ENCODE measurements at places on chromosomes 11 and 22. TPM values are rescaled to one million over a fixed set of nuclear protein-coding genes. Genes with fewer than 3 reads are reported as not detected.

The VSIG2 gene
- total RNA-seq, result not detected

The KCNQ1OT1 gene
- total RNA-seq, result 1.3 TPM

The SGSM1 gene
- total RNA-seq, result 0.07 TPM

The FAM227A gene
- 10.8 TPM for total RNA-seq

The APOC3 gene
- total RNA-seq, result not detected

The TMEM132A gene
- total RNA-seq, result 105 TPM

The DGAT2 gene
- 3.9 TPM for total RNA-seq

DNA sequence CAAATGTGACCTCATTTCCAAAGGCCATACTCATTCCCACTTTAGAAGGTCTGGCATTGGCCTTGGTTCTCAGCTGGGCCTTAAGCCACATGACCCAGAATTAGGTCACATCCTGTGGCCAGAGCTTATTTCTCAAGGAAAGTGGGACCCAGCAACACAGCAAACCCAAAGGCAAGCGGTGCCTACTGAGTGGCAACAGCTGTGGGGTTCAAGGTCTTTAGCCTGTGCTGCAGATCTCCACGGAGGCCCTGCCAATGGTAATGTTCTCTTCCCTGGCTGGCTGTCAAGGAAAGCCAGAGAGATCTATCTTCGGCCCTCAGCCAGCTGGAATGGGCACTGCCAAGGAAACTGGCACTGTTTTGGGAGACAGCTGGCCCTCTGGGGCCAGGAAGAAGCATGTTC is 41.5 kb upstream of the TP53I11 start:
- H3K4me1 ChIP-seq, result no peaks in the 10 kb centered on the region
- no peak overlapping the region for H3K27ac ChIP-seq
- H3K4me3 ChIP-seq, result no peak overlapping the region
- no peaks in the 10 kb centered on the region for H3K36me3 ChIP-seq
- peaks cover 49% of the 10 kb centered on the region for H3K27me3 ChIP-seq
- no peak for DNase-seq

GRCh38 chr11:34650528-34650927 is 29.6 kb downstream of the EHF start:
- H3K4me3 ChIP-seq, result peak overlapping the region; percentile 17
- H3K4me1 ChIP-seq, result peaks cover 94% of the 10 kb centered on the region
- H3K36me3 ChIP-seq, result peaks cover 99% of the 10 kb centered on the region
- no peak for DNase-seq
- no peaks in the 10 kb centered on the region for H3K27me3 ChIP-seq
- peak overlapping the region; percentile 80 for H3K27ac ChIP-seq

DNA sequence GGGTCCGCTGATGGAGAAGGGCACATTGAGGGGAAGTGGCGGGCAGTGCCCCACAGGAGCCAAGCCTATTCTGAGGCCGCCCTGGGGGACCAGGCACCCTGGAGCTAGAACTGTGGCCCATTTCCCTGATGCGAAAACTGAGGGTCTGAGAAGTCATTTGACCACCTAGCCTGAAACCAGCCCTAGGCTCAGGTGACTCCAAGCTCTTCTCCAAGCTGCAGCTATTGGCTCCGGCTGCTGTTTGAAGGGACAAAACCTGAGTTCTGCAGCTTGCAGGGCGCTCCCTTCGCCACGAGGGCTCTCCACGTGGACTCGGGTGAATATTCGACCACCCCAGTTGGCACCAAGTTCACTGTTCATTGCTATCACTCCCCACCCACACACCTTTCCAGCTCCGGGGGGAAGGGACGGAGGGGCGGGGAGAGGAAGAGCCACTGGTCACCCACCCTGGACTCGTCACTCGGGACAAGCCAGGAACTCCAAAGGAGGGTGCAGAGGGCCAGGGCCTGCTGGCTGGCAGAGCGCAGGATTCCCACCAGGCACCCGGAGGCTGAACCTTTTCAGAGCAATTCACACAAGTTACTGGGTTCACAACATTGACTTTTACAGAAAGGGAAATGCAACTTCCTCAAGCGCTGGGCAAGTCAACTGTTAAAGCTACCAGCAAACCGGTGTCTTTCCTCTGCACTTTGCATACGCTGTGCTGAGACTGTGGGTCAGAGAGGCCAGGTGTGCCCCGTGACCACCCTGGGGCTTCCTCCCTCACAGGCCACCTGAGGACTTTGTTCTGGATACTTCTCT is 1.1 kb upstream of the RAC2 start:
- no peak for DNase-seq
- H3K4me1 ChIP-seq, result peaks cover 9% of the 10 kb centered on the region
- no peaks in the 10 kb centered on the region for H3K27me3 ChIP-seq
- peaks cover 11% of the 10 kb centered on the region for H3K36me3 ChIP-seq
- no peak overlapping the region for H3K27ac ChIP-seq

DNA sequence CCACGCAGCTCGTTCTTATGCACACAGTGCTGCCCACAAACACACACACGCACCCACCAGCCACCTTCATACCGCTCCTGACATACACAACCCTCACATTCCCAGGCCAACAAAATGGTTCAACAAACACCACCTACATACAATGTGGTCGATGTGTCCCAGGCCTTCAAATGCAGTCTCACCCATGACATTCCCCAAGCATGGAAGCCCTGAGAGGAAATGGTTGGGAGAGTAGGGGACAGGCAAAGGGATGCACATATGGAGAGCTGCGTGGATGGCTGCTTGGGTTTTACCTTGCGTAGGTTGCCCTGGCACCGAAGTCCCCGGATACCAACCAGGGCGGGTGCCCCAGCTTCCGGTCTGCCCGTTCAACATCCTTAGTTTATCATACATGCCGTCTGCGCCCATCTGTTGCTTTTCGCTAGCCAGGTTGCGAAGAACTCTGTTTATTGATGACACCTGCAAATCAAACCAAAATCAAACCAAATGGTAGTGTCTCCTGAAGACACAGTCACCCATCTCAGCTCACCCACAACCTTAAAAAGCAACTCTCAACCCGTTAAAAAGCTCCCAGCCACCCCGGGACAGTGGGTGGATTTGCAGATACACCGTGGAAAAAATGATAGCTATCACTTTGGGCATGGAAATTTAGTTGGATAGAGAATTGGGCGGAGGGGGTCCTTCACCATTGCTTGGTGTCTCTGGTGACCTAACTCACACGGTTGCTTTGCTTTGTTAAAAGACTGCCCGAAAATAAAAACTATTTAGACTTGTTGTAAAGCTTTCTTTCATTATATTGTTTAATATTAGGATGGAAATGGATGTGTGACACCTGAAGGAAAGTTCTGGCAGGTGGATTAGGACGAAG is 10.5 kb downstream of the PAX6 start:
- no peaks in the 10 kb centered on the region for H3K4me1 ChIP-seq
- no peak overlapping the region for H3K4me3 ChIP-seq
- DNase-seq, result no peak

- H3K4me1 ChIP-seq, result peaks cover 29% of the 10 kb centered on the region
- no peak for DNase-seq
- peaks cover 8% of the 10 kb centered on the region for H3K27me3 ChIP-seq
- no peak overlapping the region for H3K27ac ChIP-seq
- H3K36me3 ChIP-seq, result no peaks in the 10 kb centered on the region
Measured at GRCh38 chr11:130815097-130815802, 101.0 kb downstream of the SNX19 start.

DNA sequence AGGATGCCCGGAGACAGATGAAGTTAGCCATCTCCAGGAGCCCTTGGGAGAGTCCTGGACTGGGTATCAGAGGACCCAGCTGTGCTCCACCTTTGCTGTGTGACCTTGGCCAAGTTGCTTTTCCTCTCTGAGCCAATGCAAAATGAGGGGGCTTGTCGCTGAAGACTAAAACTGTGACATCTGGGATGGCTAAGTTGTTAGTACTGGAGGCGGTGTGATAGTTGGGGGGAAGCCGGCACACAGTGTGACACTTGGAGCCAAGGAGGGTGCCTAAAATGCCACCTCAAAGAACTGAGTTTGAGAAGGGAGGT is 481 bp downstream of the INPP5J start:
- H3K36me3 ChIP-seq, result peaks cover 8% of the 10 kb centered on the region
- no peak overlapping the region for H3K27ac ChIP-seq
- peaks cover 9% of the 10 kb centered on the region for H3K4me1 ChIP-seq
- H3K27me3 ChIP-seq, result peaks cover 32% of the 10 kb centered on the region
- peak overlapping the region; percentile 73 for H3K4me3 ChIP-seq
- DNase-seq, result no peak

DNA sequence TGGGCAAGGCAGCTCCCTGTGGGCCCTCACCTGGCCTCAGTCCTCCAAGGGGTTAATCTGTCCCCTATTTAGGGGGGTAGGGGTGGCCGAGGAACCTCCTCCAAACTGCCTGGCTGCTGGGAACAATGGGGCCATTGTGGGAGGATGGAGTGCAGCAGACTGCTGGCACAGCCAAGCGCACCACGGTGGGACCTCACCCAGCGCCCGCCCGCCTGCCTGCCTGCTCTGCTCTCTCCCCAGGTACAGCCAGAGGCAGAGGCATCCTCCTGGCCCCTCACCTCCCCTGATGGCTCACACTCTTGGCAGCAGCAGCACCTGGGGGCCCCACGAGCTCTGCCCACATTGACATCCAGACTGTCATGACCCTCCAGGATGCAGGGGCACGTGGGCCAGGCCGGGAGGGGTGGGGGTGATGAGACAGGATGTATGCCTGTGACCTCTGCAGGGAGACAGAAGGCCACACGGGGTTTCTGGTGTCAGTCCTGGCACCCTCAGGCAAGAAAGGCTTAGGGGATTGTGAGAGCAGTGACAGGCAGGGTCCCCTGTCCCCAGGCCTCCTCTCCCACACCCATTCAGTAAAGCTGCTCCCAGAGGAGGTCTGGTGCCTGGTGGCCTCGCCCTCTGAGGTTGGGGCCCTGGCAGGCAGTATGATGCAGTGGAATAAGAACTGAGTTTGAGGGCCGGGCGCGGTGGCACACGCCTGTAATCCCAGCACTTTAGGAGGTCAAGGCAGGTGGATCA is 11.4 kb downstream of the BCL9L start:
- peak; percentile 78 for DNase-seq
- peaks cover 53% of the 10 kb centered on the region for H3K4me1 ChIP-seq
- no peaks in the 10 kb centered on the region for H3K27me3 ChIP-seq
- H3K27ac ChIP-seq, result peak overlapping the region; percentile 67
- peaks cover 85% of the 10 kb centered on the region for H3K36me3 ChIP-seq

GRCh38 chr11:1224111-1224490 is 1.2 kb downstream of the MUC5B start:
- H3K4me1 ChIP-seq, result peaks cover 16% of the 10 kb centered on the region
- no peak overlapping the region for H3K4me3 ChIP-seq
- no peak for DNase-seq
- H3K27me3 ChIP-seq, result peaks cover 31% of the 10 kb centered on the region
- peaks cover 14% of the 10 kb centered on the region for H3K36me3 ChIP-seq
- no peak overlapping the region for H3K27ac ChIP-seq

- no peak overlapping the region for H3K27ac ChIP-seq
- H3K36me3 ChIP-seq, result no peaks in the 10 kb centered on the region
- peaks cover 16% of the 10 kb centered on the region for H3K4me1 ChIP-seq
- DNase-seq, result no peak
- H3K27me3 ChIP-seq, result no peaks in the 10 kb centered on the region
Measured at GRCh38 chr11:13928566-13929251, 33.8 kb upstream of the SPON1 start.

DNA sequence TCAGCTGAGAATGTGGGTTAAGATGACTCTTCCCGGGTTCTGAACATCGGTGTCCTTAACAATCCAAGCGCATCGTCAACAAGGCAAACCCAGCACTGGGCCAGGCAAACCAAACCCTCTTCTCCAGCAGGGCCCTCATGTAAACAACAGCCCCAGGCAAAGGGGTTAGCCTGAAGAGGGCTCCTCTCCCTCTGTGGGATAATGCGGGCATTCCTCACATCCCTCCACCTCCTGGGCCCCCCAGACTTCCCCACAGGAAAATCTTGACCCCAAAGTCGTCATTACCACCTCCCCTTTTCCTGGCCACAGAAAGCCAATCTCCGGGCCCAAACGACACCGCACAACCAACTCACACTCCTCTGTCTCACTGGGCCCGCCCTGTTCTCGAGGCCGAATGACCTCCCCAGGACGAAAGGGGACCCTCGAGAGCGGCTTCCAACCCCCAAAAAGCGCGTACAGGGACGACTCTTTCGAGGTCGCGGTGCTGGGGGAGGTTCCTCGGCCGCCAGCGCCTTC is 566 bp downstream of the DDB1 start:
- peaks cover 13% of the 10 kb centered on the region for H3K4me1 ChIP-seq
- peak overlapping the region; percentile 90 for H3K27ac ChIP-seq
- no peaks in the 10 kb centered on the region for H3K27me3 ChIP-seq
- no peak for DNase-seq
- H3K36me3 ChIP-seq, result peaks cover 51% of the 10 kb centered on the region

GRCh38 chr22:50325444-50326224 is 1.2 kb downstream of the DENND6B start:
- peak overlapping the region; percentile 64 for H3K27ac ChIP-seq
- H3K36me3 ChIP-seq, result peaks cover 27% of the 10 kb centered on the region
- no peaks in the 10 kb centered on the region for H3K27me3 ChIP-seq
- peaks cover 22% of the 10 kb centered on the region for H3K4me1 ChIP-seq
- DNase-seq, result no peak

GRCh38 chr11:115941481-115941993 is 437.3 kb upstream of the CADM1 start:
- no peaks in the 10 kb centered on the region for H3K4me1 ChIP-seq
- no peak overlapping the region for H3K4me3 ChIP-seq
- peak; percentile 55 for DNase-seq
- H3K36me3 ChIP-seq, result no peaks in the 10 kb centered on the region

DNA sequence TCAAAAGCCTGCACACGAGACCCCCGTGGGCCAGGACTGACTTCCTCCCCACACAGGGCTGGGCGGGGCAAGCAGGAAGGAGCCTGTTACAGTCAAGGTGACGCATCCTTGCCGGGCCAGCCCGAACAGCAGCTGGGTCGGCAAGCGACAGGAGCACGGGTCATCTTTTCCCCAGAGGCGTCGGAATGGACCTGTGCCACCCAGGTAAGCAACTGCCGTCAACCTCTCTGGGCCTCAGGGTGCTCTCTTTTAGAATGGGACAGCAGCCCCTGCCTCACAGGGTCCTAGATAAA is at the start of gene CYTH4:
Gene CYTH4 (plus strand): TSS at position 124 of the 293 bp plus-strand sequence. CDS start 62 bp downstream, at position 186.
- H3K27me3 ChIP-seq, result peaks cover 47% of the 10 kb centered on the region
- peak; percentile 70 for DNase-seq

DNA sequence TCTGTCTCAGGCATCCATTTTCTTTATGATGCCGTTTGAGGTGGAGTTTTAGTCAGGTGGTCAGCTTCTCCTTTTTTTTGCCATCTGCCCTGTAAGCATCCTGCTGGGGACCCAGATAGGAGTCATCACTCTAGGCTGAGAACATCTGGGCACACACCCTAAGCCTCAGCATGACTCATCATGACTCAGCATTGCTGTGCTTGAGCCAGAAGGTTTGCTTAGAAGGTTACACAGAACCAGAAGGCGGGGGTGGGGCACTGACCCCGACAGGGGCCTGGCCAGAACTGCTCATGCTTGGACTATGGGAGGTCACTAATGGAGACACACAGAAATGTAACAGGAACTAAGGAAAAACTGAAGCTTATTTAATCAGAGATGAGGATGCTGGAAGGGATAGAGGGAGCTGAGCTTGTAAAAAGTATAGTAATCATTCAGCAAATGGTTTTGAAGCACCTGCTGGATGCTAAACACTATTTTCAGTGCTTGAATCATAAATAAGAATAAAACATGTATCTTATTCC is 10.9 kb upstream of the HBE1 start:
- no peak overlapping the region for H3K27ac ChIP-seq
- H3K36me3 ChIP-seq, result no peaks in the 10 kb centered on the region
- H3K27me3 ChIP-seq, result no peaks in the 10 kb centered on the region
- H3K4me1 ChIP-seq, result peaks cover 8% of the 10 kb centered on the region

- no peak for DNase-seq
- peaks cover 30% of the 10 kb centered on the region for H3K27me3 ChIP-seq
- H3K27ac ChIP-seq, result no peak overlapping the region
- H3K4me3 ChIP-seq, result no peak overlapping the region
- peaks cover 24% of the 10 kb centered on the region for H3K36me3 ChIP-seq
Measured at GRCh38 chr22:20272174-20272573, 4.1 kb upstream of the RTN4R start.

GRCh38 chr11:74684661-74685060 is 46.6 kb downstream of the CHRDL2 start:
- no peaks in the 10 kb centered on the region for H3K36me3 ChIP-seq
- H3K4me3 ChIP-seq, result no peak overlapping the region
- no peaks in the 10 kb centered on the region for H3K4me1 ChIP-seq
- no peak overlapping the region for H3K27ac ChIP-seq
- DNase-seq, result no peak
